ENCODE measurements at places on chromosomes 5 and 9.

DNA sequence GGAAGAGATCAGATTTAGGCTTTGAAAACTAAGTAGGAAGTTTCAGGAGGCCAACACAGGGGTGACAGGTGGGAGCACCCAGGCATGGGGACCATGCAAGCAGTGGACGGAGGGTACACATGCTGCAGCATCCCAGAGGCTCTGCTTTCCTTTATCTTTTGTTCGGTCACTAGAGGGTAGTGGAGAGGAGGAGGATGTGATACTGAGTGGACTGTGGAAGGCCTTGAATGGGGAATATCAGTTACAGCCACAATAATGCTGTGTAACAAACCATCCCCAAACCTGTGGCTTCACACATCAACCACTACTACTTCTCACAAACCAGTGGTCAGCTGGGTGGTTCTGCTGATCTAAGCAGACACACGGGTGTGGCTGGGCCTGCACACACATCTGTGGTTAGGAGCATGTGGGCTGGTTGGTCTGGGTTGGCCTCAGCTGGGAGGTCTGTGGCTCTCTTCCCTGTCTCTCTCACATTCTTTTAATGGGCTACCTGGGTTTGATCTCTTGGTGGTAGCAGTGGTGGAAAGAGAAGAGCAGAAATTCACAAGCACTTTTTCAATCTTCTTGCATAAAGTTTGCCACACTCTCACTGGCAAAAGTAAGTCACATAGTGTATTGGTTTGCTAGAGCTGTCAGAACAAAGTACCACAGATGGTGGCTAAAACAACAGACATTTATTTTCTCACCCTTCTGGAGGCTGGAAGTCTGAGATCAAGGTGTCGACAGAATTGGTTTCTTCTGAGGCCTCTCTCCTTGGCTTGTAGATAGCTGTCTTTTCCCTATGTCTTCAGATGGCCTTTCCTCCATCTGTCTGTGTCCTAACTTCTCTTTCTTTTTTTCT, 238.7 kb downstream of the AGTPBP1 start:
- DNase-seq, result no peak

DNA sequence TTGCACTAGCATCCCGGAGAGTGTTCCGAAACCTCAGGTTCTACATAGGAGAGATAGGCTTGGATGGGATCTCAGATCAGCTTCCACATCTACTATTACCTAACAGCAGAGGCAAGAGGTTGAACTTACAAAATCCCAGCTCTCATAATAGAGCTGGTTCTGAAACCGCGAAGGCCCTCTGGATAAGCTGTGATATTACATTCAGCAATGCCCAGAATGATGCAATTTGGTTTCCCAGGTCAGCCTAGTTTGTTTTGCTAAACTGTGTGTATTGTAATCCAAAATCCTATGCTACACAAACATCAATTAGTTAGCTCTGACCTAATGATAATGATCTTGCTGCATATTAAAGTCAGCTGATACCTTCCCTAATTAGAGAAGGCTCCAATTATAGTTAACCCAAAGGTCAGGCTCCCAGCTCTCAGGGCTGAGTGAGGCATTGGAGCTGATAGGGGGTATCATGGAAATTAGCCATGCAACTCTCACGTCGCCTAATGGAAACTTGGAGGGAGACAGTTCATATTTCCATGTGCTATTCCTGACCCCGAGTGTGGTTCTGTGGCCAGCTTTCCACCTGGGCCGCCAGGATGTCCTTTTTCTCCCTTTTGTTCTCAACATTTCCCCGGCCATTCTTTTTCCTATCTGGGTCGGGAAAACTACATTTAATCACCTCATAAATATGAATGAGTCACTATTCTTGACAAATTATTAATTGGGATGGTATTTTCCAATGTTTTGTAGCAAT, 278.4 kb upstream of the IRX1 start:
- DNase-seq, result no peak

DNA sequence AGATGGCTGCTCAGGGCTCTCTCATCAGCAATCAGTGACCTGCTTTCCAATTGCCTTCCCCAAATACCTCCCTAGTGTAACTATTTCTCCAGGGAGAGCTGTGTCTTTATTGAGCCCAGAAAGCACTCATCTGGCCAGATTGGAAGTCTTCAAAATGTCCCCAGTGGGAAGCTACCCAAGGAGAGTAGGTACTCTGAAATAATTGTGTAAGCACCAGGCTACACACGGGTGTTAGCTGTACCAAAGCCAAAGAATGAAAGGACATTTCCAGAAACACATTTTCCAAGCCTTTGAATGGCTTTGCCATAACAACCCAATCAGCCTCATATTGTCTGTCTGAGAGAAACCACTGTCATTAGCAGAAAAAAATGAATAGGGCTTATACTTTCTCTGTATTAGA, 318.8 kb downstream of the FAM170A start:
- no peak for DNase-seq

GRCh38 chr5:181191526-181192336, 13.3 kb downstream of the TRIM7 start:
- DNase-seq, result peak; percentile 92

GRCh38 chr9:131840220-131840619, 100.3 kb upstream of the RAPGEF1 start:
- no peak for DNase-seq

GRCh38 chr5:131906668-131907067, 38.8 kb downstream of the MEIKIN start:
- no peak for DNase-seq

DNA sequence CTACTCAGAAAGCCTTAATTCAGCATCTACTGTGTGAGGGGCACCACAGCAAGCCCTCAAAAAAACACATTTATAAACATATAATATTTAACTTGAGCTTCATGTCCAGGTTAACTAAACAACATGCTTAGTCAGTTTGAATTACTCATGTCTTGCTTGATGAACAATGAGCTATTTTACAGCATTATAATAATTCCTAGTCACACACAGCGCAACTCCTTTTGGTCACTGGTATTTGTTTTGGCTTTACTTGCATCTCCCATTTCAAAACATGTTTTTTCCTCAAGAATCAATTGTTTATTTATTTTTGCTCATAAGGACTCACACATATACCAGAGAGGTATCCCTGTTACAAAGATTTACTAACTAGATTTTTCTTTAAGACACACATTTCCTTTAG, 616.7 kb upstream of the DAB2 start:
- no peak for DNase-seq

GRCh38 chr5:72376381-72376780, 56.2 kb downstream of the PTCD2 start:
- DNase-seq, result no peak

- no peak for DNase-seq
Observed at GRCh38 chr9:88954066-88954465, 37.2 kb upstream of the S1PR3 start.

DNA sequence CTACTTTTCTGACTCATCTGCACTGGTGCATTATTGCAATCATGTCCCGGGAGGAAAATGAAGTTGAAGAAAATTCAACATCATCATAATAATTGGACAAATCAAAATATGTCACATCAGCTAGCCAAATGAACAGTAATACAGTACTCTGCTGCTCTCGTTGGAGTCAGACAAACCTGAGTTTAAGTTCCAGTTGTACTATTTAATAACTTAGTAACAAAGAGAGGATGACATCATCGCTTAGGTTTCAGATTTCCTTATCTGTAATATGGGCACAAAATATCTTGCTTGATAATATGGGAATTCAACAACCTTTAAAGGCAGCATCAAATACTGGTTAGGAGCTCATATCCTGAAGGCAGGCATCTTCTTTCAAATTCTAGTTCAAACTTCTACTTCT, 1248.9 kb upstream of the ACO1 start:
- no peak for DNase-seq

GRCh38 chr5:78679905-78680304, 31.3 kb upstream of the LHFPL2 start:
- no peak for DNase-seq

DNA sequence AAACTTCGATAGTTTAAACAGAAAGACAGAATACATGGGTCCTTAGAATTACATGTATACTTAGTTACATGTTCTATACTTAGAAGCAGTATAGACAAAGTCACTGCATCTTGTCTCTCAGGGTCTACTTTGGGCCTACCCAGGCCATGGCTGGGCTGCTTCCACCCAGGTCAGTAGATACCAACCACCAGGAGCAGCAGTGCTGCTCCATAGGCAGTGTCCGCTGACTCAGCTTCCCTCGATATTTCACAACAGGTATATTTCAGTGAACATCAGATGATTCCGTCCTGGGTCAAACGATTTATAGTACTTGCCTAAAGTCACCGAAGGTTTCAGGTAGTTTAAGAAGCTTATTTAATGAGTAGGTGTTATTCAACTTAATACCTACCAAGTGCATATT, 18.0 kb downstream of the IARS1 start:
- DNase-seq, result no peak

DNA sequence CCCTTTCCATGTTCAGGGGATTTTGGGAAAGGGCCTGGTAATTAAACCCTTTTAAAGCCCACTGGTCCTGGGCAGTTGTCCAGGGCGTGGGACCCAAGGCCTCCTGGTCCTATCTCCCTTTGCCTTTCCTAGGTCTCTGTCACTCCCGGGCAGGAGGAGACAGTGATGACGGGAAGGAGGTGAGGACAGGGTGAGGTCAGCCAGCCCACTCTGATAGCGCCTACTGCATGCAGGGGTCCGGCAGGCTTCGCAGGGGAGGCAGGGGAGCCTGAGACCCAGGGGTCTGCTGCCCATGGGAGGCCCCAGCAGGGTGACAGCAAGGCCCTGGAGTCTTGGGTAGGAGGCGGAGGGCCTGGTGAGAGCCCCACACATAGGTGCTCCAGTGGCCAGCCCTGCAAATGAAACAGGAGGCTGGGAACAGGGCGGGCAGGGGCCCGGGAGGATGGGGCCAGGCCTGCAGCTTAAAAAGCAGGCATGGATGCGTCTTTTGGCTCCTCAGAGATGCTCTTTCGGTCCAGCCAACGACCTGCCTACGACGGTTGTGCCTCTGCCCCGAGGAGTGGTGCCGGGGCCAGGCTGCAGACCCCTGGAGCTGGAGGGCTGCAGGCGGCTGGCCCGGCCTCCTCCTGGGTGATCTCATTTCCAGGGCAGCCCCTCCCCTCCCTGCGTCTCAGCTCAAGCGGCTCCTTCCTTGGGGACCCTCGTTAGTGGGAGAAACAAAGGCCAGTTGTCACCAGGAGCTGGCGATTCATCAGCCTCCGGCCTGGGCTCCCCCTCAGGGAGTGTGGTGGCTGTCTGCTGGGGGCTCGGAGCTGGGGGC, 6.7 kb upstream of the RXRA start:
- no peak for DNase-seq

DNA sequence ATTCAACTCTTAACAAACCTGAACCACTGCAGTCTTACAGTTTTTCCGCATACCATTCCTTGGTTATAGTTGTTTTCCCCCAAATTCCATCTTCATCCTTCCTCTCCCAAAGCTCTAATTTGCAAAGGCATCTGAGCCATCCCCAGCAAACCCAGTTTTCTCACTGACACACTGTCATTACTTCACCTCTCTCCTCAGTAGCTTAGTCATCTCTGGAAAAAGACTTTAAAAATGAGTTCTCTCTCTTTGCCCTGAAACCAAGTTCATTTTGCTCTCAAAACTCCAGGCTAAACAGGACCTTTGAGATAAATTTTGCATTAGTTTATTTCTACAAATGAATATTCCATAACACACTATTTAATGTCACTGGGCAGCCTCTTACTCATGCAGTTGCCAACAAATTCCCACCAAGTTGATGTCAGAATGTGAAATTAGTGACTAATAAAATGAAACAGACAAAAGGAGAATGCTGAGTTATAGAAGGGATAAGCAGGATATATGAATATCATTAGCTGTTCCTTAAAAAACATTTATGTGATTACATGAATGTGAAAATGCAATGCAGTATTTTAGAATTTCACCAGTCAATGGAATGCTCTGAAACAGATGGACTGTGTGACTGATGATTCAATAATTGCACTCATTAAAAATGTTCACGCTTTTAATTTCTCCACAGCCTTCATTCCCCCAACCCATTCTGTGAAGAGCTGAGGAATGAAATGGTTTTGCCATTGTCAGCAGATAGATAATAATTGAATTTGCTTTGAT, 107.4 kb upstream of the DMAC1 start:
- no peak for DNase-seq

- DNase-seq, result peak; percentile 69
Observed at GRCh38 chr5:59543821-59544442, 349.6 kb downstream of the PDE4D start.

- DNase-seq, result peak; percentile 55
Observed at GRCh38 chr5:1542781-1543180, 19.0 kb upstream of the LPCAT1 start.

DNA sequence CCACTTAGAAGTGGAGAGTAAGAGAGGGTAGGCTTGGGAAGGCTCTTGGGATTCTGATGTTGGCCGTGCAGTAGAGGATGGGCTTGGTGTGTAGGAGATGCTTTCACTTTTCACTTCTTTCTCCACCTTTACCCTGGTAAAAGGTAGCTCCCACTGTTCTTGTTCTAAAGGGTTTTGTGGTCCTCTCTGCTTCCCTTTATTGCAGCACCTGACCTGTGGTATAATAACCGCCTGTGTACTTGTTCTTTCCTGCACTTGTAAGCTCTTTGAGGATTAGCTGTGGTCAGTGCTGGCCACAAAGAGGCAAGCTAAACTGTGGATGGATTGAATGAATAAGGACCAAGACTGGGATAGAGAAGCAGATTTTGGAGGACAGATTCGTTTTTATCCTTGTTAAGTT, 25.2 kb downstream of the KDM4C start:
- DNase-seq, result no peak

DNA sequence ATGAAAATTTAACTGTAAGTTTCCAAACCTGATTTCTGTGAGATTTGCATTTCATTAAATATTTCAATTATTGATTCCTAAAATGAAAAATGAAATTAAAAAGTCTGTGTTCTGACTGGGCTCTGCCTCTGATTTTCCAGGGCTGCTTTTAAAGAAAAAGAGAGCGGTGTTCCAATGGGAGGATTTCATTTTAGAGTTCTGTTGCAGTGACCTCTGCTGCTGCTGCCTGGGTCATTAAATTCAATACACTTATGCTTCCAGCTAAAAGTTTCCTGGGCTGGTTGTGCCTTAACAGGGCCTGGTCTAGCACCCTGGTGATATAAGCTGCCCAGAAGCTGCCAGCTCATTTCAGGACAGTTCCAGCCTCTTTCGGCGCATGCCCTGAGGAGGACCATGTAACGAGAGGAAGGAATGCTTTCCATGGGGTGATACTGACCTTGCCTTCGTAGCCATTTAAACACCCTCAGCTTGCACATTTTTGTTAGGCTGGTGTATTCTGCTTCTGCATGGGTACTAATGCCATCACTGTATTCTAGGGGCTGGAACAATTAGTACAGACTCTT, 93.3 kb downstream of the TMEM174 start:
- no peak for DNase-seq

DNA sequence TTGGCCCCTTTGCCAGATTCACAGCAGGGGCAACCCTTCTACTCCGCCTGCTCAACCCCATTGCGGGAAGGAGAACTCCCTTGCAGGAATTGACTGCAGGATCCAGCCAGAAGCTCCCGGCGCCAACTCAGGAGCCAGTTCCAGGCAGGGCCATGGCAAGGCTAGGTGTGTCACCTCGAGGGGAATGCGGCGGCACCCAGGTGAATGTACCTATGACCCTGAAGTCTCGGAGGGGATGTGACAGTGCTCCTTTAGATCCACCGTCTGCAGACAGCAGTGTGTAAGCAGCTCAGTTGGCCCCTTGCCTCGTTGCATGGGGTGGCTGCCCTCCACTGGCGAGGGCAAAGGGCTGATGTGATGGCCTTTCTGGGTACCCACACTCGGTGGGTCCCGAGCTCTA, 606.6 kb downstream of the ELAVL2 start:
- DNase-seq, result no peak

GRCh38 chr5:6704361-6704851, 8.8 kb upstream of the TENT4A start:
- peak; percentile 12 for DNase-seq
